ENCODE measurements at places on chromosomes 4 and X.

- DNase-seq = no peak
These were observed 38.6 kb upstream of the HMX1 start for GRCh38 chr4:8910100-8910821.

DNA sequence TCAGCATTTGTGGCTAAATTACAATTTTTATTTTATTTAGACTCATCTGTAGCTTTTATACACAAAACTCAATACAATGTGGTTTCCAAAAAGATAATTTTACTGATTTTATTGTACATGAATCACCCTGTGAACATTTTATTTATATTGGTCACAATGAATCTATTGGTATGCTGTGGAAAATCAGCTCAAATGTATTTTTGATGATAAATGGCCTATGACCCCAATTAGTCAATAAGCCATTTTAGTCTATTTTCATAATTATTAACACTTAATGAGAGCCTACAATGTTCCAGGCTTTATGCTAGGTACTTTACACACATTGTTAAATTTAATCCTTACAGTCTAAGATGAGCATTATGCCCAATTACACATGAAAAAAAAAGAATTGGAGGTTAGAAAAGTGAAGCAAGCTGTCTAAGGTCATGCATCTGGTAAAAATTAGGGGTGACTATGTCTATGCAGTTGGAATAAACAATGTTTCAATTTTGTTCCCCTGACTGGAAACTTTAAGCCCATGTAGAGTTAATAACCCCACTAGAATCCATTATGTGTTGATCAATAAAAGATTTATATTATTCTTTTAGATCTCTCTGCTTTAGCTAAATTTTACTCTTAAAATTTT, 344.7 kb downstream of the PABPC4L start:
- no peak for DNase-seq

GRCh38 chr4:142079959-142080358, 443.6 kb downstream of the IL15 start:
- no peak for DNase-seq

GRCh38 chr4:87211249-87211952, 9.0 kb downstream of the KLHL8 start:
- DNase-seq = no peak

DNA sequence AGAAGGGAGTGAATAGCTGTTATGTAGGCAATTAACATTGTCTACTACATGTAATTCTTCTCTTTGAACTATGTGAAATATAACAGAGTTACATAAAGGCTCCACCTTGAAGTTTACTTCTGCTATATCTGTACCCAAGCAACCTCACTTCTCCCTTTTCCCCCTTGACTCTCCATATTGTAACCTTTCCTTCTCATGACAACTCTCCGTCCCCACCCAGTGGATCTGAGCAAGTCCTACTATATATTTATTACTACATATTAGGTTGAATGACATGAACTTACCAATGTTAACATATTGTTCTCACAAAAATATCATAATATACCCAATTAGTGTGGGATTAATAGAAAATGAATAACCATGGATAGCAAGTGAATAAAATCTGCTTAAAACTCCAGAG, 93.2 kb upstream of the ATP8A1 start:
- DNase-seq = peak; percentile 24

DNA sequence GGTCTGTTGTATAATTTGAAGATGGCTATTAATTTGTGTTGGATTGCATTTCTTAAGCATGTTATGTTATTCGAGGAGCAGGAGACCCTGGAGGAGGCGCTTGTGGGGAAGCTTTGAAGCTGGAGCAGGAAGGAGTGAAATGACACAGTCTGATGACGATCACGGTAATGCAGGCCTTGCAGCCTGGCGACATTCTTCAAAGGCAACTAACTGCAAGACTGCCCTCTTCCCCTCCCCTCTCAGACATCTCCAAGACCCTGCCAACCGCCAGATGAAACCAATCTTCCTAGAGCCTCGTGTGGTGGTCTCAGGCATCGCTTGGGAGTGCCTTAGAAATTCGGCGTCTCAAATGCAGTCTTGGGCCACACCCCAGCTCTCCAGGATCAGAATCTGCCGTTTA, 16.1 kb downstream of the CLCN4 start:
- no peak for DNase-seq

- DNase-seq = no peak
These were observed 317.7 kb downstream of the NR3C2 start for GRCh38 chr4:148124512-148124911.

GRCh38 chrX:44903830-44904530, 31.0 kb downstream of the KDM6A start:
- no peak for DNase-seq

DNA sequence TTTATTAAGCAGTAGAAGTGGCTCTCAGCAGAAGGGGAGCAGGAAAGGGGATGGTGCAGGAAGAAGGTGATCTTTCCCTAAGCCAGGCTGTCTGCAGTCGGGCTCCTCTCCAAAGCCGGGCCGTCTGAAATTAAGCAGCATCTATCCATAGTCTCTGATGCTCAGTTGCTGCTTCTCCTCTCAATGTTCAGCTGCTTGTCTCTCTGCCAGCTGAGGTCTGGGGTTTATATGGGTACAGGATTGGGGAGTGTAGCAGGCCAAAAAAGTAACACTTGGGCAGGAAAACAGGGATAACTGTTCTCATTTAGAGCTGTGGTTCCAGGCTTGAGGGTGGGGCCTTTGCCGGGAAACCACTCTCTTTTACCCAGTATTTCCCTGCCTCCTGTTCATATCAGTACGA, 39.2 kb upstream of the CCKAR start:
- DNase-seq = no peak

GRCh38 chr4:172751550-172751949, 417.1 kb upstream of the GALNT7 start:
- no peak for DNase-seq

- no peak for DNase-seq
These were observed 1656.6 kb upstream of the IGFBP7 start for GRCh38 chr4:58766763-58767162.

Data from effector CD4-positive, alpha-beta T cell (primary cell).